ENCODE measurements at places on chromosomes 2 and 18. TPM values are rescaled to one million over a fixed set of nuclear protein-coding genes. Genes with fewer than 3 reads are reported as not detected.

DNA sequence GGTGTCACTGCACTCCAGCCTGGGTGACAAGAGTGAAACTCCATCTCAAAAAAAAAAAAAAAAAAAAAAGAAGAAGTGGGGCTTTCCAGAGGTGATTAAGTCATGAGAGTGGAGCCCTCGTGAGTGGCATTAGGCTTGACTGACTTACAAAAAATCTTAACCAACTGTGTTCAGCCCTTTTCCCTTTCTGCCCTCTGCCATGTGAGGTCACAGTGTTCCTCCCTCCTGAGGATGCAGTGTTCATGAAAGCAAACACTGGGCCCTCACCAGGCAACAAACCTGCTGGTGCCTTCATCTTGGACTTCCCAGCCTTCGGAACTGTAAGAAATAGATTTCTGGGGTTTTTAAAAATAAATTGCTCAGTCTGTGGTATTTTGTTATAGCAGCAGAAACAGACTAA lies 37.0 kb upstream of the METTL21A start:
- DNase-seq: no peak

- DNase-seq: no peak
These were observed 27.4 kb downstream of the NEMP2 start for GRCh38 chr2:190507135-190507534.

DNA sequence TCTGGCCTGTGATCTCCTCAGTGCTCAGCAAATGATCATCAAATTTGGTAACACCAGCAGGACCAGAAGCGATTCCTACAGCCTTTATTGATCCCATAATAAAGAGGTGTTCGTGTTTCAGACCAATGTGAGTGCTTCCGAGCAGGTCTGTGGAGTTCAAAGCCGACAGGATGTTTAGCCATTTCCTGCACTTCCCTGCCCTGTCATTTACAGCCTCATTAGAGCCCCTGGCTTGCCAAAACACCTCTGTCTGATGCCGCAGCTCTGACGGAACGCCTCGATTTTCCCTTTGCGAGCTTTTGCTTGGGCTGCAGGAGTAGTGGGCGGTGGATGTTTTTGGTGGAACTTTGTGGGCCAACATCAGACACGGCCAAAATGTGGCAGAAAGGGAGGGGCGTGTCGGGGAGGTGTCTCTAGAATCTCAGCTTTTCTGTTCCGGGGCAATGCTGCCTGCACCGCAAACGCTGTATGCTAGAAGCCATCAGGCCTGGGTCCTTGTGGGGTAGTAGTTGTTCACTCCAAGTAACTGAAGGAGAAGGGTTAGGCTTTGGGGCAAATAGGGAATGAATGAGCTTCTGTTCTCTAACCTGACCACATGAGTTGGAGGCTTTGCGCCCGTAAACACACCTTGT lies 26.1 kb upstream of the INHBB start:
- no peak for DNase-seq

KCNF1 gene
- total RNA-seq: not detected

DNA sequence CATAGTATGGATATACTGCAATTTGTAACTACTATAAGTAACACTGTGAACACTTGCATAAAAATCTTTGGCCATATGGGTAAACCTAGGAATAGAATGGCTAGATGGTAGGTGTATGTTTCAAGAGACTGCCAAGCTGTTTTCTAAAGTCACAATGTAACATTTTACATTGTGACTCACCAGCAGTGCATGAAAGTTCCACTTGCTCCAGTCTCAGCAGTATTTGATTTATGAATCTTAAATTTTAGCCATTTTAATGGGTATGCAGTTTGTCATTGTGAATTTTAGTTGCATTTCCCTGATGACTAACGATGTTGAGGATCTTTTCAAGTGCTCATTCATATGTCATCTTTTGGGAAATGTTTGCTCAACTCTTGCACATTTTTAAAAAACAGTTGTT lies 86.1 kb downstream of the FARSB start:
- DNase-seq: no peak

DNA sequence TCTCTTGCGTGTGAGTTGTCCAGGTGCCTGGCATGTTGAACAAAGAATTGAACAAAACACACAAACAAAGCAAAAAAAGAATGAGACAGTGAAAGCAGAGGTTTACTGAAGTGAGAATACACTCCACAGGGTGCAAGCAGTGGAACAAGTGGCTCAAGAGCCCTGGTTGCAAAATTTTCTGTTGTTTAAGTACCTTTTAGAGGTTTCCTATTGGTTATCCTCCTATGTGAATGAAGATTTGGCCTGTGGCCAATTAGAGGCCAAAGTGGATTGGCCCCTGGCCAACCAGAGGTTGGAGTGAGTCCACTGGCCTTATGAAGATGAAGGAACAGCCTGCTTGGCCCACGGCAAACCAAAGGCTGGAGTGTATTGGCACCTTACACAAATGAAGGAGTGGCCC lies 1188.5 kb upstream of the NRXN1 start:
- no peak for DNase-seq

GDF7 gene
- total RNA-seq: not detected

STRN gene
- total RNA-seq: 36.0 TPM

GRCh38 chr18:39453882-39454281 lies 1888.3 kb upstream of the CELF4 start:
- DNase-seq: no peak

GRCh38 chr2:196783431-196784094 lies 15.9 kb downstream of the GTF3C3 start:
- no peak for DNase-seq
